ENCODE measurements at places on chromosomes 7 and 10. TPM values are rescaled to one million over a fixed set of nuclear protein-coding genes. Genes with fewer than 3 reads are reported as not detected.

Gene BAIAP2L1
- total RNA-seq: 51.9 TPM

Gene COL13A1
- 0.40 TPM for total RNA-seq

Gene ANKRD1
- 41.9 TPM for total RNA-seq

Gene PRPS1L1
- total RNA-seq: not detected

Gene MAP3K8
- total RNA-seq: 15.1 TPM

Gene DBNL
- total RNA-seq: 52.8 TPM

Gene MRPS16
- 186 TPM for total RNA-seq

Gene CYP3A4
- not detected for total RNA-seq

Gene TMEM139
- 1.3 TPM for total RNA-seq

Gene KIF20B
- total RNA-seq: 14.2 TPM

Gene TUBB8
- total RNA-seq: not detected

Gene FAM241B
- total RNA-seq: 18.8 TPM

Gene ZNF487
- total RNA-seq: 3.2 TPM

Gene LDB3
- 0.06 TPM for total RNA-seq

Gene TNKS2
- 18.9 TPM for total RNA-seq

Gene BLNK
- not detected for total RNA-seq

Gene HOXA3
- total RNA-seq: 9.6 TPM

Gene ASZ1
- total RNA-seq: not detected

Gene OR2A42
- total RNA-seq: not detected

Gene TRUB1
- total RNA-seq: 15.9 TPM

Gene TET1
- 0.58 TPM for total RNA-seq

Gene TLX1
- not detected for total RNA-seq

Gene SYT15
- total RNA-seq: 3.8 TPM

Gene JMJD1C
- 26.5 TPM for total RNA-seq

Gene CALY
- total RNA-seq: 0.70 TPM

Gene MACROH2A2
- 27.7 TPM for total RNA-seq

Gene FAM25A
- not detected for total RNA-seq

Gene WIPF3
- total RNA-seq: 0.62 TPM

Gene MRPS17
- total RNA-seq: 24.3 TPM

Gene KLF14
- total RNA-seq: not detected

Gene ASAH2B
- 3.4 TPM for total RNA-seq

Gene ELMO1
- total RNA-seq: 1.6 TPM

Gene LIPF
- total RNA-seq: not detected
